ENCODE measurements at places on chromosomes 2 and 18. TPM values are rescaled to one million over a fixed set of nuclear protein-coding genes. Genes with fewer than 3 reads are reported as not detected.

- H3K36me3 ChIP-seq, result no peaks in the 10 kb centered on the region
- H3K27ac ChIP-seq, result no peak overlapping the region
- H3K27me3 ChIP-seq, result no peaks in the 10 kb centered on the region
- DNase-seq, result no peak
Measured at GRCh38 chr2:40737180-40737579, 285.3 kb upstream of the SLC8A1 start.

GRCh38 chr18:63987743-63988142 is 17.9 kb downstream of the SERPINB8 start:
- peaks cover 9% of the 10 kb centered on the region for H3K36me3 ChIP-seq
- no peak for DNase-seq
- no peak overlapping the region for H3K27ac ChIP-seq
- H3K27me3 ChIP-seq, result no peaks in the 10 kb centered on the region
- no peak overlapping the region for H3K4me3 ChIP-seq

Gene HOXD11
- polyA plus RNA-seq, result 2.1 TPM

Gene PIEZO2
- polyA plus RNA-seq, result not detected

Gene GAREM1
- polyA plus RNA-seq, result 11.8 TPM

Gene OR6B2
- polyA plus RNA-seq, result not detected
